ENCODE measurements at places on chromosomes 7 and 10.

GRCh38 chr7:47255441-47255840 lies 326.5 kb downstream of the TNS3 start:
- H3K36me3 ChIP-seq, result no peaks in the 10 kb centered on the region
- 0 out of 2 replicates have a peak, but pooled peaks cover 8% of the 10 kb centered on the region for H3K4me1 ChIP-seq
- H3K27ac ChIP-seq, result no peak overlapping the region
- H3K4me3 ChIP-seq, result no peak overlapping the region
- DNase-seq, result no peak

DNA sequence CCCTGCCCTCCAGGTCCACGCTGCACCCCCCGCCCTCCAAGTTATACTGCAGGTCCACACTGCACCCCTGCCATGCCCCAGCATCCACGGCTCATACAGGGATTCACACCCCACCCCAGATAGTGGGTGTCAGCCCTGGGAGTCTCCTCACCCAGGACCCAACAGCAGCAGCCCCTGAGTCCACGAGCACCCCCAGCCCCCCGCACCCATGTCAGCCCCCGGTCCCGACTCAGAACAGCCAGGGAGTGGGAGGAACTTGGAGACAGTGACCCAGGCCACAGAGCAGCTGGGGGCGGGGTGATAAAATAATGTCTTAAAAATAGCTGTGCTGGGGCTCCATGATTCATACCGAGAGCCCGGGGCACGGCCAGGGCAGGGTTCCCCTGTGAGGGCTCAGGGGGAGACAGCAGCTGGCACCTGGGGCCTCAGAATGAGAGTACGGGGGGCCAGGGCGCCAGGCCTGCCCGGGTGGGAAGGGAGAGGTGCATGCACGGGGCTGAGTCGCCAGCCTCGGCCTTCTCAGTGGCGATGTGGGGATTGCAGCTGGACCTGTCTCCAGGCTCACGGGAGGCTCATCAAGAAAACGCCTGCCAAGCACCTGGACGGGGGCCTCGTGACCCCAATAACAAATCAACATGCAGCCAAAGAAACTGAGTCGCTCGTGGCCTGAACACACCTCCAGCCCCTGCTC lies 29.8 kb downstream of the ADAP1 start:
- peak; percentile 59 for DNase-seq
- H3K27ac ChIP-seq, result no peak overlapping the region
- no peaks in the 10 kb centered on the region for H3K27me3 ChIP-seq
- H3K4me3 ChIP-seq, result no peak overlapping the region
- H3K4me1 ChIP-seq, result 0 out of 2 replicates have a peak, but pooled peaks cover 3% of the 10 kb centered on the region
- no peaks in the 10 kb centered on the region for H3K36me3 ChIP-seq

DNA sequence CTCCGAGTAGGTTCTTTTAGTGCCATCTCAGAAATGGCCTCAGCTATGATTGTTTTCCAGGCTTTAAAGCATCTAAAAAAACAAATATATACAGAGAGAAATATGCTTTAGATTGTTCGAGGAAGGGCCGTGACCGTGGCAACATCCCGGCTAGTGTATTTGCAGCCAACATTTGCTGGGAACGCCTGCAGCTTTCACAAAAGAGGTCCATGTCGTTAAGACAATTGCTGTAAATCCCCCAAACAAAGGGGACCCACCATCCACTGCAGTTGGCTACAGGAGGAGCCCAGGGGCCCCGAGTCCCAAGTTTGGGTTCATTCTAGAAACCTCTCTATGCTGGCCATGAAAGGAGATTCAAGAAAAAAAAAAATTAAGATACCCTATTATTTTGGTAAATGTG lies 152.8 kb upstream of the TCF7L2 start:
- no peak overlapping the region for H3K27ac ChIP-seq
- peaks cover 15% of the 10 kb centered on the region for H3K4me1 ChIP-seq
- no peak for DNase-seq
- H3K27me3 ChIP-seq, result no peaks in the 10 kb centered on the region

DNA sequence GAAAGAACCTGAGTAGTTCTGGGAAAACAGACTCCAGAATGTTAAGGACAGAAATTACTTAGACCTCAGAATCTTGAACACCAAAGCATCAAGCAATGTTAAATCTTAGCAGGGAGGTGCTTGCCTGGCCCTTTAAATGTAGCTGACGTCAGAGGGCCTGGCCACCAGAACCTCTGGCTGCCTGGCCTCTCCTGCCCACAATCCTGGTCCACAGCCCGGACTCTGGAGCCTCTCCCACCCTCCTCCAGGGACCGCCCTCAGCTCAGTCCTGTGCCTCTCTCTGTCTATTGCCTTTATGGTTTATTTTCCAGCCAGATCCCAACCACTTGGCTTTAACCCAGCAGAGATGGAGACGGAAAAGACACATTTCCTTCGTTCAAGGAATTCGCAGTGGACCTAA lies 42.2 kb upstream of the EGR2 start:
- H3K36me3 ChIP-seq, result no peaks in the 10 kb centered on the region
- H3K4me3 ChIP-seq, result no peak overlapping the region
- H3K27ac ChIP-seq, result no peak overlapping the region
- peak; percentile 74 for DNase-seq

DNA sequence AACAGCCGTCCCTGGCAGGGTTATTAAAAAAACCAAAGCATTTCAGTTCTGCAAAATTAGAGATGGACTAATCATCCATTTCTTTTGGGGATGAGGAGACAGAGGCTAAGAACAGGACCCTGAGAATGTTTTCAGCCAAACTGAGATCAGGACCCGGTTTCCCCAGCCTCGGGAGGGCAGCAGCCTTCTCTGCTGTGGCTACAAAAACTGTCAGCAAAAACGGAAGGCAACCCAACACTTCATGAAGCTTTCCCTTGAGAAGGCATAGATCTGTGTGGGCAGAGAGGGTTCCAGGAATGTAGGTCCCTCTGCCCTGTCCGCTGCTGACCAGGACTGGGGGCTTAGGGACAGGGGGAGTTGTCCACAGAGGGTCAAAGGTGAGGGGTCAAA lies 313.5 kb downstream of the TCERG1L start:
- H3K4me1 ChIP-seq, result no peaks in the 10 kb centered on the region
- H3K4me3 ChIP-seq, result no peak overlapping the region
- no peaks in the 10 kb centered on the region for H3K27me3 ChIP-seq
- H3K27ac ChIP-seq, result no peak overlapping the region
- H3K36me3 ChIP-seq, result no peaks in the 10 kb centered on the region

GRCh38 chr10:31319602-31320549 lies 860 bp downstream of the ZEB1 start:
- no peaks in the 10 kb centered on the region for H3K36me3 ChIP-seq
- peaks cover 63% of the 10 kb centered on the region for H3K4me1 ChIP-seq

DNA sequence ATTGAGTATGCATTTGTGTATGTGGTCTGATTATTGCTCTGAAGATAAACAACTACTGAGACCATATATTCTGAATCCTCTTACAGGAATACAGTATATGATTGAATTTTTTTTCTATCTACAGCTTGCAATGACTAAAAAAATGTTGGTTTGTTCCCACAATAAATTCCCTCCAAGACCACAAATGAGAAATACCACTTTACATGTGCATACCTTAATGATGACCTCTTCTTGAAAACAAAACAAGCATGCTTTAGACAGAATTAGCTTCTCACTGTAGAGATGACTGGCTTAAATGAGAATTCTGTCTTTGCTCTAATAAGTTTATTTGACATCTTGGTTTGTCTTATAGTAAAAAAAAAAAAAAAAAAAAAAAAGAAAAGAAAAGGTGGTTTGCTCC lies 241.5 kb downstream of the PCDH15 start:
- no peaks in the 10 kb centered on the region for H3K27me3 ChIP-seq
- H3K27ac ChIP-seq, result no peak overlapping the region
- H3K36me3 ChIP-seq, result no peaks in the 10 kb centered on the region
- no peak for DNase-seq

DNA sequence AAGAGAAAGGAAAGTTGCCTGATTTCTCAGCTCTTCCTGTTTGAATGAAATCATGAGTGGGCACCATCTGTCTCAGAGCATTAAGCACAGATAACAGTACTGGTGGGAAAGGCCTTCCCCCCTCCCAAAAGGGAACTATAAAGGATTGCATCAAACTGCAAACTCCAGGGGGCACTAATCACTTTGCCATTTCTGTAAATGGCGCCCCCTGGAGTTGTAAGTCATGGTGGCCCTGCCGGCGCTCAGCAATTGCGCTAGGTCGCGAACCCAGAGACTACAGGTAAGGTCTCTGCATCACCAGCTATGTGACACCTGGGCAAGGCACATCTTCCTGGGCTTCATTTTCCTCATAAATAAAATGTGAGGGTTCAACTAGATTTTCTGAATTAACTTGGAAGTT lies 11.1 kb downstream of the LRRC4 start:
- H3K4me3 ChIP-seq, result no peak overlapping the region
- no peak overlapping the region for H3K27ac ChIP-seq
- DNase-seq, result peak; percentile 7
- peaks cover 25% of the 10 kb centered on the region for H3K4me1 ChIP-seq
- no peaks in the 10 kb centered on the region for H3K27me3 ChIP-seq
- H3K36me3 ChIP-seq, result no peaks in the 10 kb centered on the region

GRCh38 chr10:8665322-8665721 lies 610.8 kb downstream of the GATA3 start:
- H3K27me3 ChIP-seq, result no peaks in the 10 kb centered on the region
- H3K36me3 ChIP-seq, result no peaks in the 10 kb centered on the region
- no peak overlapping the region for H3K4me3 ChIP-seq
- H3K27ac ChIP-seq, result no peak overlapping the region
- DNase-seq, result no peak

GRCh38 chr7:15582773-15583172 lies 21.0 kb upstream of the AGMO start:
- H3K4me1 ChIP-seq, result no peaks in the 10 kb centered on the region
- H3K27me3 ChIP-seq, result no peaks in the 10 kb centered on the region
- H3K4me3 ChIP-seq, result no peak overlapping the region
- H3K27ac ChIP-seq, result no peak overlapping the region
- no peak for DNase-seq
- no peaks in the 10 kb centered on the region for H3K36me3 ChIP-seq

DNA sequence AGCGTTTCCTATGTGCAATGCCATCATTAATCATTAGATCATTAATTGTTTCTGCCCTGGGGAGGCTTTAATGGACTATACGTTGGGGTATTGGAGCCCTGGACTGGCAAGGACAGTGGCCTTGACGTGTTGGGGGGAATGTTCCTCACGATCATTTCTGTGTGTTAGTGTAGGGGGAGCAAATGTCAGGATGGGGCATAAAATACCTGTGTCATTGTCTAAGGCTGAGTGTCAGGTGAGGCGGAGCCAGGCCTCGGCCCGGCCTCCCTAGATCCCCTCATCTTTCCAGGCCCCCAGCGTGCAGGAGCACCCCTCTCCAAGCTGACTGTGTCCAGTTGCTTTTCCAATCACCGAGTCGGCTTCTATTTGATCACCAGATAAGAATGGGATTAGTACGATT lies 346.4 kb upstream of the SHH start:
- H3K27me3 ChIP-seq, result no peaks in the 10 kb centered on the region
- no peaks in the 10 kb centered on the region for H3K36me3 ChIP-seq
- H3K4me1 ChIP-seq, result no peaks in the 10 kb centered on the region
- no peak overlapping the region for H3K27ac ChIP-seq
- H3K4me3 ChIP-seq, result no peak overlapping the region

DNA sequence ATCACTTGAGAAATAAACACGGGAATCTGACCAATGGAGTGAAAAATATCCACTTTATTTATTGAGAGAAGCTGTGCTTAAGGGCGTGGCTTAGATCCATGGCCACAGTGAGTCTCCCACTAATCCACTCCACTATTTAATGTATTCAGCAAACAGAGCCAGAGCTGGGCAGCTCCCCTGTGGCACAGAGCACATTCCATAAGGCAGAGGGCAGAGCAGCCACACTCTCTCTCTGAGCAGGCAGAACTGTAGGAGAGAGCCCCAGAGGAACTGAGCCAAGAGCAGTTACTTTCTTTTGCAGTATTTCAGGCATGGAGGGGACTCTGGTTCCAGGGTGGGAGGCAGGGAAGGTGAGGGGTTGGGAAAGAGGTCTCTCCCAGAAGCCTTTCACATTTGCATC lies 106.0 kb downstream of the GALNT17 start:
- no peaks in the 10 kb centered on the region for H3K4me1 ChIP-seq
- no peak for DNase-seq
- no peak overlapping the region for H3K27ac ChIP-seq
- no peaks in the 10 kb centered on the region for H3K27me3 ChIP-seq

GRCh38 chr7:47190462-47190861 lies 391.4 kb downstream of the TNS3 start:
- no peaks in the 10 kb centered on the region for H3K27me3 ChIP-seq
- H3K4me3 ChIP-seq, result no peak overlapping the region
- no peak overlapping the region for H3K27ac ChIP-seq
- no peak for DNase-seq
- H3K4me1 ChIP-seq, result no peaks in the 10 kb centered on the region

DNA sequence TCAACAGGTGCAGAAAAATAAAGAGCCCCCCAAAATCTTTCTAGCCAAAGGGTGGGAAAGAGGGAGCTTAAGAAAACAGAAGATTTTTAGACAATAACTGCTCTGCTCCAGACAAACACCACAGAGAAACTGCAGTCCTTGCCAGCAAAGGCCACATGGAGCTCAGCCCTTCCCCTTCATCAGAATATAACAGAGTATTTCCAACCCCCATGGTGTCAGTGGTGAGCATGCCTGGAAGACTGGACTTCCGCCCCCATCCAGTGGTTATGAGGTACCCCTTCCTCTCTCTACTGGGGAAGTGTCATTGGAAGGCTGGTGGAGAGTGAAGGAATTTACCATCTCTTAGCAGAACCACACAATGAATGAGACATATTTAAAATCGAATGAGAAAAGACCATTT lies 1007.3 kb upstream of the CELF2 start:
- no peaks in the 10 kb centered on the region for H3K27me3 ChIP-seq
- no peak overlapping the region for H3K4me3 ChIP-seq
- DNase-seq, result no peak
- no peaks in the 10 kb centered on the region for H3K4me1 ChIP-seq
- H3K27ac ChIP-seq, result no peak overlapping the region

DNA sequence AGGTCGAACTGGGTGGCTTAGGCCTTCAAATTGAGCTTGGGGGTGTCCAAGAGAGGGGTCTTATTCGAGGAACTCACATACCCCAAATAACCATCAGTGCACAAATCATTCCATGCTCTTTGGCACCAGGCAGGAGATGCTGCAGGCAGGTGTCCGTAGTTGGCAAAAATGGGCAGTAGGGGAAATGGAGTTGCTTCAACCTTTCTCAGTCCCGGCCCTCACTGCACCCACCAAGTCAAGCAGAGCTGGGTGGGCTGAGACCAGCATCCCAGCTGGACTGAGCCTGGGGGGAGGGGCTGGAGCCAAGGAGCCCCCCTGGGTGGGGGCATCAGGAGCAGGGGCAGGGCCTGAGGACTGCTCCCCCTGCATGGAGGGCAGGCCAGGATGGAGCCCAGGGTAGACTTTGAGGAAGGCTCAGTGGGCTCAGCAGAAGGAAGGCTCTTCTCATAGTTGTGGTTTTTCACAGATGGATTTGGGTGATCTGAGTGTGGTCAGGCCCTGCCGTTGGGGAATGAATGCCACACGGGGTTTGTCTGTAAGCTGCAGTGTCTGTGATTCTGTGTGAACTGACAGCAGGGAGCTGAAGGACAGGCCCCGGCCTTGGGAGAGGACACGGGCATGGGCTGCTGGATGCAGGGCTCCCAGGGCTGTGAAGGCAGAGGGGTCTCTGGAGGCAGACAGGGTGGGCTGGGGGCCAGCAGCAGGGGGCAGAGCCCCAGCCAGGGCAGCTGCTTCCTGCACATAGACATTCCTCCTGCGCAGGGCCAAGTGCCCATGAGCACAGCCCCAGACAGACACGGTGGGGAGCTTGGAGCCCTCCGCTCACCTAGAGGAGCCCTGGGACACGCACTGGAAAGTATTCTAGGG lies 144.5 kb downstream of the ADCY1 start:
- no peaks in the 10 kb centered on the region for H3K4me1 ChIP-seq
- DNase-seq, result no peak
- H3K27me3 ChIP-seq, result no peaks in the 10 kb centered on the region
- no peak overlapping the region for H3K4me3 ChIP-seq
- H3K27ac ChIP-seq, result no peak overlapping the region

Data from GM23248 (cell line).